AG09309 (cell line): ENCODE measurements at places on chromosomes 1 and 21.

DNA sequence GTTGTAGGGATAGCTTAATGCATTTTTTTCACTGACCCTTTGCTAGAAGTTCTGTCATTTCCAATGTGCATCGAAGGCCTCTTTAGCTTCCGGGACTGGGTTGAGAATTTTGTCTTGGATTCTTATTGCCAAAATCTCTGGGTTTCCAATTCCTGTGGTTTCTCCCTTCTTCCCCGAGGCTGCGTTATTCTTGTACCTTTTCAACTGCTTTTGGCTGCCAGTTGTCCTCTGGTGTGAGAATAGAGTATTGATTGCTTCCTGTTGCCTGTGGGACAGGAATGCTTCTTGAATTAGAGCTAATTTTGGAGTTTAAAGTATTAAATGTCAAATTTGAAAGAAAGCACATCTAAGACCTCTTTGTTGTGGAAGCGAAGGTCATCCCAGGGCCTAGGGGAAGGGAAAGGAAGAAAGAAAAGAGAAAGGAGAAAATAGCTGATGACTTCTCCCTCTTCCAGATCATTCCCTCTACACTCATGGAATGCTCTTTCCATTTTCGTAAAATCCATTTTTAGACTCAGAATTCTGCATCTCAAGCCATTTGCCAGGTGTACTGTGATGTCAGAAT lies 21.1 kb downstream of the HUNK start:
- no peak for DNase-seq

DNA sequence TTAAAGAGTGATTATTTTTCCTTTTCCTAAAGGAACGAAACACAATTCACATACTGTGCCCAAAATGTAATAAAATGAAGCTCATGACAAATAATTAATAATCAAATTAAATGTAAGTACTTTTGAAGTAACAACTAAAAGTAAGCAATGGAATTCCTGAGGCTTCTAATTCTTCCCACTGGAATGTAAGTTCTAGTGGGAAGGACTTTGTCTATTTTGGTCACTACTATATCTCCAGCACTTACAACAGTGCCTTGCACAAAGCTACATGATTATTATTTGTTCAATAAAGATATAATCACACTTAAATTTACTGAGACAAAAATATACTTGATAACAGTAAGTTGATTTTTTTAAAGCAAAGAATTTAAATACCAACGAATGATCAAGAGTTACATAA lies 128.8 kb downstream of the COQ8A start:
- no peak for DNase-seq

GRCh38 chr21:44316277-44316900 lies 16.5 kb downstream of the PFKL start:
- DNase-seq = no peak

GRCh38 chr1:110605901-110606656 lies at the start of gene KCNA2:
Gene KCNA2, minus strand, starts transcription at chr1:110606358. Its CDS starts 1,576 bp downstream, at chr1:110604782.
- no peak for DNase-seq

- no peak for DNase-seq
Observed at GRCh38 chr1:172719066-172719627, 60.2 kb downstream of the FASLG start.

DNA sequence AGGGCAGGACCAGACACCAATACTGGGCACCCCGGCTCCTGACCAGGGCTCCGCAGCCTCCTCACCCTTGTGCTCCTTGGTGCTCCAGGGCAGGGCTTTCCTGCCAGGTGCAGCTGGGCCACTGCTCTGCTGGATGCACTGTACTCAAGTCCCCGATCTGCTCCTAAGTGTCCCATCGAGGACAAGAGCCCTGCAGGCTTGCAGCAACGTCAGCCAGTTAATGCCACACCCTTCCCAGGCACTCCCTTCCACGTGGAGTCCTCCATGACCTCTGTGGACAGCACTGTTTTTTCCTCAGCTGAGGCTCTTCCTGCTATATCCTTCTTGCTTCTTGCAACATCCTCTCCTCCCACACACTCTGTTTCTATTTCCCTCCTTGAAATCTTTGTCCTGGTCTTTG lies 94.0 kb upstream of the NGF start:
- DNase-seq = no peak

DNA sequence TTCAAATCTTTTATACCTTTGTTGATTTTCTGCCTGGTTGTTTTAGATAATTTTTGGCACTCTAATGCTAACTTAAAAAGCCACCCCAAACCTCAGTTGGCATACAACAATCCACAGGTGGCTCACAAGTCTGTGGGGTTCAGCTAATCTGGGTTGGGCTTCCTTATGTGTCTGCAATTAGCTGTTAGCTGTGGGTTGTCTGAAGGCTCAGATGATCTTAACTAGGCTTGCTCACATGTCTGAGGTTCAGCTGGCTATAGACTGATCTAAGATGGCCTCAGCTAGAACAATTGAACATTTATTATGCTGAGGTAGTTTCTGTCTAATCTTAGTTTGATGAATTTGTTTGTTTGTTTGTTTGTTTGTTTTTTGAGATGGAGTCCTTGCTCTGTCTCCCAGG lies 44.9 kb upstream of the ADAR start:
- DNase-seq = no peak

GRCh38 chr1:17365293-17365692 lies 6.7 kb upstream of the PADI6 start:
- no peak for DNase-seq

DNA sequence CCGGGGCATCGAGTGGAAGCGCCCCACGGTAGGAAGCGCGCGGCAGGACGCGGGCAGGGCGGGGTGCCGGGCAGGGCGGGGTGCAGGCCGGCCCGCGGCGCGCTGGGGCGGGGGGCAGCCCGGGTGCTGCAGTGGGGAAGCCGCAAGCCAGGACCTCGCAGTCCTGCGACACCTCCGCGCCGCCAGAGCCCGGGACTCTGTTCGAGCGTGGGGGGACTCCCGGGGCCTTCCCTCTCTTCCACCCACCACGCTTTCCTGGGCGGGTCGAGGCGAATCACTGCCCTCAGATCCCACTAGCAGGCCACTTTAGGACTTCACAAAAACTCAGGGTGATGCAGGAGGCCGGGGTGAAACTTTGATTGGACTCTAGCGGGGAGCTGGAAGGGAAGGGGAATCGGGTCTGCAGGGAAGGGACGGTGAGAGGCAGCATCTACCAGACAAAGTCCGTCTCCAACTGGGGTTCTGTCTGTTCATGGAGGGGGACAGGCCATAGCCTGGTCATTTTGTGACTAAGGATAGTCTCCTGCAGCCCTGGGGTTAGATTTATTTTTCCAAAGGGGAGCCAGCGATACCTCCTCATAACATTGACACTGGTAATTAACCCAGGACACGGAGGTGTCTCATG lies 623 bp downstream of the CAPN2 start:
- no peak for DNase-seq

- no peak for DNase-seq
Observed at GRCh38 chr1:202005958-202006357, 4.4 kb upstream of the ELF3 start.

- DNase-seq = no peak
Observed at GRCh38 chr1:40706626-40707025, 15.1 kb downstream of the NFYC start.

DNA sequence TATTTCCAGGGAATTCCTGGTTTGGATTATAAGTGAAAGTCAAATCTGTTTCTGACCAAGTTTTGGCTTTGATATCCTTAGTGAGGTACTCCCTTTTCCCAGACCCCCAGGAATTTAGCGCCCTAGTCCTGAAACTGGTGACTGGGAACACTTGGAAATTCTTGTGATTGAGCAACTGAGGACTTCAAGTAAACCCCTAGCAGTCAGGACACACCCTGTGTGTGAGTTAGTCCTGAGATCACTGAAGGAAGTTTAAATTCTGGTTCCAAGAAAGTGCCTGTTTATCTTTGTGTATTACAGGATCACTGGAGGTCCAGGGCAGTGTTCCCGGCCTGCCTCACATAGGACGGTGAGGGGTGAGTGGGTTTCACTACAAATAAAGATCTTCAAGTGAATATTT lies 95.1 kb upstream of the F3 start:
- DNase-seq = peak; percentile 27

- DNase-seq = peak; percentile 85
Observed at GRCh38 chr21:45041351-45041805, 33.0 kb upstream of the ADARB1 start.

GRCh38 chr1:31422505-31423319 lies 9.7 kb downstream of the SERINC2 start:
- peak; percentile 61 for DNase-seq

DNA sequence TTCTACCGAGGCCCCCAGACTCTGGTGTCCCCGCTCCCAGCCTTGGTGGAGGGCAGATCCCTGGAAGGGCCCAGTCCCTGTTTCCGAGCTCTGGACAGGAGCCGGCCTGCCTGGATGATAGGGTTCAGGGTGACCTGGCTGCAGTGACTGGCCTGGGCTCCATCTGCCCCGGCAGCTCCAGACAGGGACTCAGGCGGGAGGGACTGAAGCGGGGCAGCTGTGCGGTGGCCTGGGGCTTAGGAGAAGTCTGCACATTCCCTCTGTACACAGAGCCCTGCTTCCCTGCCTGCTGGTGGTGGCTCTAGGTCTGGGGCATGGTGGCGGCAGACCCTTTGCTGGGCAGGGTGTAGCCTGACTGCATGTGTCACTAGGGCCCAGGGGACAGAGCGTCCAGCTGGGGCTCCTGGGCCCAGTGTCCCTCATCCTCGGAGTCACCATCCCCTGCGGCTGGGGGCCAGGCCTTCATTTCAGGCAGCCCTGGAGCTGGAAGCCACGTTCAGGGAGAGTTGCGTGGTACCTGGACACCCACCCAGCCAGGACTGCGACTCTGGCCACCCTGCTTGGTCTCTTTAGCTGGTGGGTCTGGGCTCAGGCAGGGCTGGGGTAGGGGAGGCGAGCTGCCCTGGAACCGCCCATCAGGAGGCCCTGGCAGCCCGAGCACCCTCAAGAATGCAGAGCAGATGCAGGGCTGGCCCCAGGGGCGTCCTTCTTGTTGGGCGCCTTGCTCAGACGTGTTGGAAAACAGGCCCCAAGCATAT lies 9.6 kb downstream of the ARHGEF16 start:
- no peak for DNase-seq

- DNase-seq = no peak
Observed at GRCh38 chr1:41733021-41733420, 185.7 kb downstream of the HIVEP3 start.

DNA sequence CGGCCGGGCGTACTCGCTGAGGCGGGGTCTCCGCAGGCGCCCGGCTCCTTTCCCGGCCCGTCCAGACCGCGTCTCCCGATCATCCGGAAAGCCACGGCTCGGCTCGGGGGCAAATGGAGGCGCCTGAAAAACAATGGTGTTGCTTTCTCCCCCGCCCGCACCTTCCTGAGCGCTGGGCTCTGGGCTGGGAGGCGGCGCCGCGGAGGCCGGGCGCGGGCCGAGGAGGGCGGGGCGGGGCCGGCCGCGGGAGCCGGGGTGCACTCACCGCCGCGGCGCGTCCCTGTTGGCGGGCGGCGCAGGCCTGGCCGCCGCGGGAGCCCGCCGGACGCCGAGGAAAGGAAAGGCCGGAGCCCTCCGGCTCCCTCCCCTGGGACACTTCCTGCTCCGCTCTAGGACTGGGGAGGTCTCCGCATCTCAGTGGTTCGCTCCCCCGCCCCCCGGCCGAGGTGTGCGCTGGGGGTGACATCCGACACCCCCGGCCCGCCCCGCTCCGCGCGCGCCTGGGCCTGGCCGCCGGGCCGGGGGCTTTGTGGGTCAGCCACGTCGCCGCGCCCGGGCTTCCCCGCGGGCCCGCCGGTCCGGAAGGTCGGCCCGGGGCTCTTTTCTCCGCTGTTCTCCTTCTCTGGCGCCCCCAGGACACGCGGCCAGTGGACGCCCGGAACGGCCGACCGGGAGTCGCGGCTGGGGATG lies at the start of gene ZNF496:
TSS of gene ZNF496 (minus strand) at position 343 of the 690 bp plus-strand sequence. CDS start 2,289 bp downstream, outside the sequence.
- DNase-seq = peak; percentile 51

- no peak for DNase-seq
Observed at GRCh38 chr1:209697126-209697525, 7.5 kb upstream of the HSD11B1 start.

DNA sequence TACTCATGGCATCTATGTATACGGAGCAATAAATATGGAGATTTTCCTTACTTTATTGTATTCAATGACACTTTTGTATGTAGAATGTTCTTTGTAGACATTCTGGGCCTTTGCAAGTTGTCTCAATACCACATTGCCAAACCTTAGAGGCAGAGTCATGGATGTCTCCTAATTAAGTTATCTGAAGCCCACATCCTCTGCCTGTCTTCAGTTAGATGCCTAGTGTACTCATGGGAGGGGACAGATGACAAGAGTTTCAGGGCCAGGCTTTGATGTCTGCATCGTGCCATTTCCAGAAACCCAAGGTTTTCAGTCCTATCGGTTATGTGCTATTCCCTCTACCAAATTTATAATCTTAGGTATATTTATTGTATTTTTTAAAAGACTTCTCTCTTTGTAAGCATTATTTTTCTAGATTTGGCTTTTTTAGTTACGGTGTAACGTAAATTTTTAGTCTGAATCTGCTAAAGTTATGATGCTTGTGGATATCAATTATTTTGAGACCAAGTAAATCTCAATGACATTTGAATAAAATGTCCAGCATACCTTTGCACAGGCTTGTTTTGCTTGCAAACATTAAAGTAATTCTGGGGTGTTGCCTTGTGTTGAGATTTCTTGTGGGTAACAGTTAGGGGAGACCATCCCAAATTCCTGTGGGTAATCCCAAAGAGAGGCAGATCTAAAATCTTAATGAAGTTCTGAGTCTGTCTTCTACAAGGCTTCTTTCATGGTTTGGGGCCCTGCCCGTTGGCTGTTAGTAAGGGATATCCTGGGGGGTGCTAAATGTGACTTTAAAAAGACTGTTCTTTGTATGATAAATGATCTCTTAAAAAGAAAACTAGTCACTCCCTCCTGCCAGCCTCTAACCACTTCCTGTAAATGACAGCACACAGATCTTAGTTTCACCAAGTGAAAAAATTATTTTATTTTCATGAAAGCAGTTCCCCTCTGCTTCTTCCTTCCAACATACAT lies 8.0 kb upstream of the MACF1 start:
- no peak for DNase-seq

DNA sequence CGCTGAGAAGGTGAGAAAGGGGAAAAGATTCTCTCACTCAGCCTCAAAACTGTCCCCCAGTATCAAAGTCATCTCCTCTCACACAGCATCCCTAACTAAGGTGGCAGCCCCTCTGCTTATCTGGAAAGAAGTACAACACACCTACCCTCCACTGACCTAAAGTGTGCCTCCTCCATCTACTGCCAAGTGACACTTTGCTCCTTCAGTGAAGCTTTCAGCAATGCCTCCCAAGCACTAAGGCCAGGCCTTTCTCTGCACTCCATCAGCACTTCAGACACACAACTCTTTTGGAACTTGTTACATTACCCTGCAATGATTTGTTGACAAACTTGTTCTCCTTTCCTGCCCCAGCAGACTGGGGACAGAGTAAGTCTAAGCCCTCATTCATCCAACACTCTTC lies 1.4 kb downstream of the SH3BP5L start:
- DNase-seq = no peak

DNA sequence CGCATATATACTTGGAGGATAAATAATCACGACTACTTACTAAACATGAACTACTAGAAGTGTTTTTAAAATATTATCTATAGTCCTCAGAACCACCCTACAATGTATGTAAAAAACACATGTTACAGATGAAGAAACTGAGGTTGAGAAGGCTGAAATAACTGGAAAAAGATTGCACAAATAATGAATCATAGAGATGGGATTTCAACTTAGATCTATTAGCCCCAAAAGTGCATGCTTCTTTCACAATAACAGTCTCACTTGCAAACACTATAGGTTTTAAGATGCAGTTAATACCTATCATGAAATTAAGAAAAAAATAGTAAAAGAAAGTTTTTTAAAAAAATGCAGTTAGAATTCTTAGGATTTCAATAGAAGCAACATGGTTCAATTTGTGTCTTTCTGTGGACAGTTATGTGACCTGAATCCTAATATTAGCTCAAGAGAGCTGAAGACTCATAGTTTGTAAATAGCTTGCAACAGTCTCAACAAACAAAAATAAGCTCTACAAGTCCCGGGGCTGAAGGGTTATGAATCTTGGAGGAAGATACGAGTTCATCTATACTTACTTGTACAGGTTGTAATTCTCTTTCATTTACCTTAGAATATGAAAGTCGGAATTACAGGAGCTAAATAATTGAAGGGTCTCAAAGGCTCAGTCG lies 58.6 kb upstream of the NTPCR start:
- peak; percentile 42 for DNase-seq
